Stimulated activated CD8-positive, alpha-beta memory T cell treated with anti-CD3 and anti-CD28 coated beads, Interleukin-7, amount 100 ng/mL, for 4 hours (primary cell): ENCODE measurements at places on chromosomes 13 and 19.

- DNase-seq, result no peak
Observed at GRCh38 chr13:111491021-111491420, 170.6 kb downstream of the TEX29 start.

- no peak for DNase-seq
Observed at GRCh38 chr13:95115525-95115924, 185.7 kb downstream of the ABCC4 start.

DNA sequence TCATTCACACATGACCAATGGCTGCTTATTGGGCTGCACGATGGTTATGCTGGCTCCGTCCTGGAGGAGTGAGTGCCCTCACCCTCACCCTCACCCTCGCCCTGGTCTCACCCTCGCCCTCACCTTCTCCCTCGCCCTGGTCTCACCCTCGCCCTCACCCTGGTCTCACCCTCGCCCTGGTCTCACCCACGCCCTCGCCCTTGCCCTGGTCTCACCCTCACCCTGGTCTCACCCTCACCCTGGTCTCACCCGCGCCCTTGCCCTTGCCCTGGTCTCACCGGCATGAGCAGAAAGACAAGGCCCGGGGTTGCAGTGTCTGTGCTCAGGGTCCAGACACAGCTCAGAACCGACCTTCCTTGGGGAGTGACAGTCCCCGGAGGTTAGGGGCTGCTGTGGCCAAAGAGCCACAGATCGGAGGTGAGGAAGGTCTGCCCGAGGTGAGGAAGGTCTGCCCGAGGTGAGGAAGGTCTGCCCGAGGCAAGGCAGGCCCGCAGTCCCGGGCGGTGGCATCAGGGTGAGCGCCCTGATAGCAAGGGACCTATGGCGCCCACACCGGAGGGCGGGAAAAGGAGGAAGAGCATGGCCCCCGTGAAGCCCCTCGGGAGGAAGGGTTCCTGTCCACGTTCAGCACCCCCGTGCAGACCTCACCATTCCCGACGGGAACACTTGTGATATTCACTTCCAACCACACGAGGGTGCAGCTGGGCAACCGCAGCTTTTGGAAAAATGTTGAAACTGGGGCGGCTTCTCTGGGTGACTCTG is 65.6 kb downstream of the MCF2L start:
- DNase-seq, result no peak

GRCh38 chr13:98389319-98389718 is 187.6 kb downstream of the STK24 start:
- DNase-seq, result no peak

DNA sequence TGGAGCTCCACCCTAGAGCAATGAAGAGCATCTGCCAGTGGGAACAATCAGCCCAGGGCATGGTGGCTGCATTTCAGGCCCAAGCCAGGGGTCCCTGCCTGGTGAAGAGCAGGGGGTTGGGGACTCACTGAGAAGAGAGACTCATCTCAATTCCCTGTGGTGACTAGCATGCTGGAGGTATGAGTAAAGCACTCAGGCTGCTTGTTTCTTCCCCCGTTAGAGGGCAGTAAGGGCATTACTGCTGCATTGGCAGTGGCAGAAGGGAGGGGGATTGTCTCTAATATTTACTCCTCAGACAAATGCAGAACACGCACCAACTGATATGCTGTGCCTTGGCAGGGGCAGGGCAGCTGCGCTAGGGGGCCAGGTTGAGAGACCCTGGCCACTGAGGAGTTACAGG is 329.1 kb downstream of the SLITRK5 start:
- no peak for DNase-seq

DNA sequence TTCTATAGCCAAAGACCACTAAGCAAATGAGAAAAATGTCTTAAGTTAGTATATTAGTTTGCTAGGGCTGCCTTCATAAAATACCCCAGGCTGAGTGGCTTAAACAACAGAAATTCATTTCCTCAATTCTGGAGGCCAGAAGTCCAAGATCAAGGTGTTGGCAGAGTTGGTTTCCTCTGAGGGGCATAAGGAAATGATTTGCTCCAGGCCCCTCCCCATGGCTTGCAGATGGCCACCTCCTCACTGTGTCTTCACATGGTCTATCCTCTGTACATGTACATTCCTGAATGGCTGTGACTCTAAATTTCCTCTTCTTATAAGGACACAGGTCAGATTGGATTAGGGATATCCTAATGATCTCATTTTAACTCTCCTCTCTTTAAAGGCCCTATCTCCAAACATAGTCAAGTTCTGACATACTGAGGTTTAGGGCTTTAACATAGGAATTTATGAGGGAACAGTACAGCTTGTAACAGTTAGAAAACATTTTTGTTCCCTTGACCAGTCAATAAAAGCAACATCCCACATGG is 307.4 kb downstream of the DIAPH3 start:
- no peak for DNase-seq
